ENCODE measurements at places on chromosomes 11 and 22.

- no peak for DNase-seq
These were observed 38.5 kb downstream of the C11orf58 start for GRCh38 chr11:16776711-16777612.

DNA sequence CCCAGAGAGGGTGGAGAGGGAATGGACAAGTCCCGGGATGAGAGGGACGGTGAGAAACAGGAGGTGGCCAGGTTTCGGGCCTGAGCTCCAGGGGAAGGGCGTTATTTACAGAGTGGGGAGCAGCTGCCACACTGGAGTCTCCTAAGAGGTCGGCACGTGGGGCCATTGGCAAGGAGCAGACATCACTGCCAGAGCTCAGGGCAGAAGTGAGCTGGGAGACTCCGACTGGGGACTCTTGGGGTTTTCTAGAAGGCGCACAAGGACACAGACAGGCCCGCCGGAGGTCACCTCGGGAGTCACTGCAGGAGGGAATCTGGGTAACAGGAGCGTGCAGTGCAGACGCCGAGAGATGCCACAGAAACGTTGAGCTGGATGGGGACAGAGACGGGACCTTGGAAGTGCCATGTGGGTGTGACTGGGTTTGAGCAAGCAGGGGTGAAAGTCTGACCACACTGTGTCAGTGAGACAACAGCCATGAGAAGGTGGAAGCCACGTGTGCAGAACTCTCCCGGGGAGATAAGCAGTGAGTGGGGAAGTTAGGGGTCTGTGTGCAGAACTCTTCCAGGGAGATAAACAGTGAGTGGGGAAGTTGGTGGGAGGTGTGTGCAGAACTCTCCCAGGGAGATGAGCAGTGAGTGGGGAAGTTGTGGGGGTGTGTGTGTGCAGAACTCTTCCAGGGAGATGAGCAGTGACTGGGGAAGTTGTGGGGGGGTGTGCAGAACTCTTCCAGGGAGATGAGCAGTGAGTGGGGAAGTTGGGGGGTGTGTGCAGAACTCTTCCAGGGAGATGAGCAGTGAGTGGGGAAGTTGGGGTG lies 187.5 kb downstream of the SHANK2 start:
- no peak for DNase-seq

- DNase-seq: no peak
These were observed 66.5 kb downstream of the DBX1 start for GRCh38 chr11:20093775-20094174.

- DNase-seq: no peak
These were observed 51.6 kb downstream of the TBC1D22A start for GRCh38 chr22:46813816-46814597.

DNA sequence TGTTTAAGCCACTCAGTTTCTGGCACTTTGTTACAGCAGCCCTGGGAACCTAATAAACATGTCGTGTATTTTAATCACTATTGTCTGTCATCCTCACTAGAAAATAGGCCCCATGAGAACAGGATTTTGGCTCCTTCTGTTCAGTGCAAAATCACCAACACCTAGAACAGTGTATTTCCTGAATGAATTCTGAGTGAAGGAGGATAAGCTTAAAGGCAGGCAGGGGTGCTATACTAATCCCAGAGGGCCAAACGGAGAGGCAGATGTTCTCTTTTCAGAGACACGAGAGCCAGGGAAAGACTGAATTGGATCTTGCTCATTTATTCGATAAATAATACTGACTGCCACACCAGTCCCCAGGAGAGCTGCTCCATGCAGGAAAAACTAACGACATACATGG lies 10.4 kb downstream of the SMCO4 start:
- DNase-seq: no peak

DNA sequence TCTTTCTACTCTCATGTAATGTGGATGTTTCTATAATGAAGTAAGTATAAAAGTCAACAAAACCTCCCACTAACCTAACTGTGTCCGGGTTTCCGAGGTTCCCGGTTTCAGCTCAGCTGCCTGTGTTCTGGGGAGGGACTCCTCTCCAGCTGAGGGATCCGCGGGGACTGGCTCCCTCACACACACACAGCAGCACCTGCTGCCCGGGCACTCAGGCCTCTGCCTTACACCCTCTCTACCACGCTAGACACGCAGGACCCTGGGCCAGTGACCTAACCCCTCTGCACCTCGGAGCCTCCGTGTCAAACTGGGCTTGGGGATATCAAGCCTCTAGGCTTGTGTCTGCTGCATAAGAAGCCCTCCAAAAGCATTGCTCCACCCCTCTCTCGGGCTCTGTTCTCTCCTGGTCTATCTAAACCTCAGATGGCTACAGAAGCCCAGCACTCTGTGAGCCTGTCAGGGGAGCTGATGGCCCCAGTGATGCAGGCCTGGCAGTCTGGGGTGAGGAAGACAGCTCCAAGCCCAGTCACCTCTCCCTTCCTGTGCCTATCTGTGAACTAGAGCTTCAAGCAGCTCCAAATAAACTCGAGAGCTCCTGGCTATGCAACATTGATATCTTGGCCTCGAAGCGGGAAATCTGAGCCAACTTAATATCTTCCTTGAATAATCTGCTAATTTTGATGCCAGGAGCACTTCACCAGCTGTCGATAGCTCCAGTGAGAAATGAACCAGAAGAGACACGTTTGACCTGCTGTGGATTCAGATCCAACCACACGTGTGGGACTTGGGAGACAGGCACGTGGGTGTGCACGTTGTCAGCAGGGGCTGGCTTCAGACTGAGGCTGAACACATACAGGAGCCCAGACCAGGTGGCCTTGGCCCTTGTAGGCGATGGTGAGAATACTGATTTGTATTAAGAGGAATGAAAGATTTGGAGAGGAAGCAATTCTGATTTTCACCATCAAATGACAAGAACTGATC lies 232.7 kb upstream of the B3GAT1 start:
- no peak for DNase-seq

DNA sequence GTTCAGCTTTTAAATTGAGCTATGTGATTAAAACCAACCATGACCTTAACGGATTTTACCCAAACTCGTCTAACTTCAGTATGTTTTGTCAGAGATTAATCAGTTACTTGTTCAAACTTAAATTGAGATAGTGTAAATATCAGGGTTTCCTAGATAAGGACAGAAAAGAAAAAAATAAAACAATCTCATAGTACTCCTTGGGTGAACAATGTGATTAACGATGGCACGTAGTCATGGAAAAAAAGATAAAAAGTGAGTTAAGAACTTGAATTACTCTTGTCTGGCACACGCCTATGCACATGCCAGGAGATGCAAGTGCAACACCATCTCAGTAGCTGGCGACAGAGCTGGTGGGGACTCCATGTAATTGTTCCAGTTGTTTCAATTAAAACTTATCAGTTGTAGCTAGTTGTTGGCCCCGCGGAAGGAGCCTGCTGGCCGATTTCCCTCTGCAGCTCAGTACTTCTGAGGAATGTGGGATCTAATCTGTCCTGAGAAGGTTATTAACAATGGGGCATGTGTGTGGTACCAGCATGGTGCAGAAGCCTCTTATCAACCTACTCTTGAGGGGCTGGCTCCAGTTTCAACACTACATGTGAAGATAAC lies 3.0 kb downstream of the RASSF10 start:
- DNase-seq: no peak

All from stimulated activated naive CD8-positive, alpha-beta T cell treated with anti-CD3 and anti-CD28 coated beads, Interleukin-15, Interleukin-2, amounts not matched to agents 100 U/mL and 50 U/mL, for 24 hours (primary cell).